ENCODE measurements at places on chromosomes 13 and 19.
A peak's percentile ranks its signal among the peaks of the same experiment; 100 is the strongest.

DNA sequence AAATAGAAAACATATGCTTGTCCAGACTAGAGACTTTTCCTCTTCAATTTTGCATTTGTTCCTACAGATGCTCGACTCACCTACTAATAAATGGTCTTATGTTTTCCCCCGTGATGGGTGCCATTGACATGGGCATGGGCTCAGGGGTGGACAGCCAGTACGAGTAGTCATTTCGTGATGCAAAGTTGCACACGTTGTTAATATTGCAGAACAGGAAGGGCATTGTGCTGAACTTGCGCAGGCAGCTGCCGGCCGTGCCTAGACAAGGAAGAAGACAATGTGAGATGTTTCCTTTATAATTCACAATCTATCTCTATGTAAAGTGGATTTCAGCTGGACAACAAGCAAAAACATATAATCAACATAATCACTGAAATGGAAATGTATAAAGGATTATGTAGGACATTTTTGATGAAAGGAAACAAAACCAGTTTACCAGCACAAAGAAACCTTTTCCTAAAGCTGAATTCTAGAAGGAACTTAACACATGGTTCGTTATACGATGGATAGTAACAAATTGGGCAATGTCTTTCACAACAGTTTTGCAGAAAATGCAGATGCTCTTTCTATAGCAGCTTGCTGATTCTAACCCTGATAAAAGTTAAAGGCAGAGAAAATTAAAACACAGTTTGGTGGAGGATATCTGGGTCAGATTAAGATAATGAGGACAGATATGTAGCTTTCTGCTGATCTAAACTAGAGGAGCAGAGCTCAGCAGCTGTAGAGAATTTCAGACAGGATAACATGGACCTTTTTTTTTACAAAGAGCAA lies 145.7 kb downstream of the COL4A1 start:
- no peak for DNase-seq

DNA sequence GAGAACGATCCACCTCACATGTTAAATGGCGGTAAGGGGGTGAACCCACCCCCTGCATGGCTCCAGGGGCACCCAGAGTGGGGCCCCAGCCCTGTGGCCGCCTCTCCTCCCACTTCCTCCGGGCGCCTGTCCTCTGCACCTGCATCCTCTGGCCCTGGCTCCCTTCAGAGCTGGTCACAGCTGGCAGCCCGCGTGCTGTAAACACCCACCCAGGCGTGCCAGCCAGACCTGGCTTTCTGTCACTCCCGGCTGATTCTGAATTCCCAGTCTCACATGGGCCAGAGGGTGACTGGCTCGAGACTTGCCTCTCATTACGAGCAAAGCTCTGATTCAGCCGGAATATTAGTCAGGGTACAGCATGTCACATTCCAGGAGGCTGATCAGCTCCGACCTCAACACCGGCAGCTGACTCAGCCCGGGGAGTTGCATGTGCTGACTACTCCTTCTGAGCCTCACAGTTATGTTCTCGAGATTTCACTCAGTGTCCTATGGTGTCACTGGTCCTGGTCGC lies 75.1 kb downstream of the GNG7 start:
- DNase-seq: no peak

DNA sequence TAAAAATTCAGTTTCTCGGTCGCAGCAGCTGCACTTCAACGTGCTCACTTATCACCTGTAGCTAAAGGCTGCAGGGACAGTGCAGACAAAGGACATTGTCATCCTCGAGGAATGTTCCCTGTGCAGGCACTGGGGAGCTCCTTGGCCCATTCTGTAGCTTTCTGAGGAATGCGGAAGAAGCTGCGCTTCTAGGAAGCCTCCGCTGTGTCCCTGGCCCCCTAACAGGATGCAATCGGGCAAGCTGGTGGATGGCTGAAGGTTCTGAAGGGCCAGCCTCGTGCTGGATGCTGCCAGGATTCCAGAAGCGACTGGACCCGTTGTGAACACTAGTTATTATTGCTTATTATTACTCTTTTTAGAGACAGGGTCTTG lies 8.1 kb downstream of the ANO8 start:
- DNase-seq: no peak

GRCh38 chr13:39095500-39095899 lies 57.2 kb downstream of the NHLRC3 start:
- no peak for DNase-seq

DNA sequence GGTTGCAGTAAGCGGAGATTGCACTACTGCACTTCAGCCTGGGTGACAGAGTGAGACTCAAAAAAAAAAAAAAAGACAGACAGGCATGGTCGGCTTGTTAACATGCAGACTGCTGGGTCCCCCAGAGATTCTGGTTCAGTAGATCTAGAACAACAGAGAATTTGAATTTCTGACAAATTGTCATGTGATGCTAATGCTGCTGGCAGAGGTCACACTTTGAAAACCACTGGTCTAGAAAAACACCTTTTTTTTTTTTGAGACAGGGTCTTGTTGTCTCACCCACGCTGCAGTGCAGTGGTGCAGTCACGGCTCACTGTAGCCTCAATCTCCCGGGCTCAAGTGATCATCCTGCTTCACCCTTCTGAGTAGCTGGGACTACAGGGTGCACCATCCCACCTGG lies 7.7 kb upstream of the LRFN3 start:
- DNase-seq: no peak

DNA sequence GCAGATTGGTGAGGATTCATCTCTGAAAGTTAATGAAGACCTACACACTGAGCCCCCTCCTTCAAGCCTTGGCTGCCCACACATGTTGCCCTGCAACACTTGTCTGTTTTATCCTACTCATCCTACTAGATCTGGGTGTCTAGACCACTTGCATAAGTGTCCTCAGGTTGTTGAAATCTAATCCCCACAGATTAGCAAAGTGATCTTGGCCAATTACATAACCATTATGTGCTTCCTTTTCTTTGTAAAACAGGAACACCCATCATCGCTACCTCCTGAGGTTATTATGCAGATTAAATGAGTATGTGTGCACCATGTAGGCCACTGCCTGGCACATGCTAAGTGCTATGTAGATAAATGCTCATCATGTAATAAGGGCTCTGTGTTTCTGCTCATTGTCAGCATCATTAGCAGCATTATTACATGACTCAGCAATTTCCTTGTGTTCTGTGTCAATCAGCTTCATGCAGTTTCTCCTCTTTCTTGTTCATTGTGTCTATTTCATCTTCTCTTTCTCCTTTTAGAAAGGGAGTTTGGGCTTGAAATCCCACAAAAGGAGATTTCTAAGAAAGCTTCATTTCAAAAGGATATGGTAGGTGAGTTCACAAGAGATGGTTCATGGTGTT lies 15.1 kb downstream of the ZNF175 start:
- no peak for DNase-seq

DNA sequence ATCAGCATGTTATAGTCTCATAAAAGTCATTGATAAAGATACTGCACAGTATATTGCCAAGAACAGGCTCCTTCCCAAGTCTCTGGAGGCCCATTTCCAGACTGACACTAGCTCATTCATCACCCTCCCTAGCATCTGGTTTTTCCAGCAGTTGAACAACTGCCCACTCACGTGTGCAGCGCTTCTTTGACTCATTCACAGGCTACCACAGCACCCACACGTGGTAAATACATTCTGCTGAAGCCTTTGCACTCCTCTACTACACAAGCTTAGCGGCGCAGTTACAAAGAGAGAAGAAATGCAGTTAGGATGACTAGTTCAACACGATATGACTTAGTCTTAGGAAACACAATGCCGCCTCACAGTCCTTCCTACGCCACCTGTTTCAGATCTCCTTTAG lies 87.7 kb downstream of the DOCK9 start:
- DNase-seq: no peak

- no peak for DNase-seq
Measured at GRCh38 chr13:58882516-58882915, 1251.0 kb downstream of the PCDH17 start.

DNA sequence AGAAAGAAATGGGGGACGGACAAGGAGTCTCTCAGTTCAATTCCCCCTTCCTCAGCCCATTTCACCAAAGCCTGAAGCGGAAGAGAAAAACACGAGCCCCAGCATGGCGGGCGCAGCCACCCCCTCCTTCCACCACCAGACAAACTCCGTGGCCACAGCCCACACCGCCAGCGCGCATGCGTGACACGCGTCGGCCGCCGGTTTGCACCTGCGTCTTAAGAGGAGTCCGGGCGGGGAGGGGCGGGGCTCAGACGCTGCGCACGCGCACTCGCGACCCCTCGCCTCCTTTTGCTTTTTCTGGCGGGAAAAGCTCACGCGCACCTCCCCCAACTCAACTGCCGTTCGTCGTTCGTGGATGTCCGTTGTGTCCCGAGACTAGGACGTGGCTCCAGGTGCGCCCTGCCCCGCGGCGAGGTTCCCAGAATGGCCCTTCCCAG lies at the start of gene KASH5:
KASH5 (plus strand) TSS at position 314 of the 437 bp plus-strand sequence. CDS start 2,635 bp downstream, outside the sequence.
- DNase-seq: peak; percentile 88

- no peak for DNase-seq
Measured at GRCh38 chr19:43367822-43368221, 14.3 kb downstream of the CD177 start.

GRCh38 chr19:40721936-40722661 lies 5.2 kb downstream of the ITPKC start:
- no peak for DNase-seq

DNA sequence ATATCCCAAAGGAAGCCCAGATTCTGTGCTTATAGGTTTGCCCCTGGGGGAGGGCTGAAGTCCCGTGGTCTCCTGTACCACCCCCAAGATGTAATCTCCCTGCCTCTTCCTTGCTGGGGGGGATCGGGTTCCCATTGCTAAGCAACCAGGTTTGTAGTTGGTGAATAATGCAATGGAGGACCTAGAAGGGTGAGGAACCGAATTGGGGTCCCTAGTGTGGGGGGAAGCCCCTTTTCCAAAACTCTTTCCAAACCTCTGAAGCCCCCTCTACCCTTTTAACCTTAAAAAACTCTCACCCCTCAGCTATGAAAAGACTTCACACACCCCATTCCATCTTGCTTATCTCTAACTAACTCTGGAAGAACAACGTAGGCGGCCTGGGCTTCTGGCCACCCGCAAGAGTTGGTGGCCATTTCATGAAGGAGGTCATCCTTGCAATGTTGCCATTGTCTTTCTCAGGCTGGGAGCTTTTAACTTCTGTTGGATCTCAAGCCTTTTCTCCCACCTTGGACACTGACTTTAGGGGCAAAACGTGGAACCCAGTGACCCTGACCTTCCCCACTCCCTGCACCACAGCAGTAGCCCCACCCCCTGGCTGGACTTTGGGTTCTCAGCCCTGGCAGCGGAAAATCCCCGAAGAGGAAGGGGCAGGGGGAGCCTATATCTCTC lies 661 bp downstream of the PALM3 start:
- no peak for DNase-seq

Measured in activated CD4-positive, alpha-beta T cell treated with anti-CD3 and anti-CD28 coated beads, Interleukin-2, amount 10 ng/mL, durations not matched to agents 7 days and 5 days (primary cell).